ENCODE measurements at places on chromosomes 1 and 21. TPM values are rescaled to one million over a fixed set of nuclear protein-coding genes. Genes with fewer than 3 reads are reported as not detected.

DNA sequence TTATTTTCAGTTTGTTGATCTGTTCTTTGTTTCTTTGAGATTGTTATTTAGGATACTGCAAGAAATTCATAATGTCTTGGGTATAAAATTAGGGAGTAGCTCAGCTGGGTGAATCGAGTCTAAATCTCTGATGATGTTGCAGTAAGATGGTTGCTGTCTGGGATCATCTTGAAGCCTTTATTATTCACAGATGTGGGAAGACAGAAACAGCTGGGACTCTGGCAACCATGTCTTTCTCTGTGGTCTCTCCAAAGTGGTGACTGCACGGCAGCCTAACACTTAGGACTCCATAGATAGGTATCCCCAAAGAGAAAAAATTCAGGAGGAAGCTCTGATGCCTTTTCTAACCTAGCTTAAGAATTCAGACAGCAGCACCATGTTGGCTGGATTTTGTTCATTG lies 52.7 kb downstream of the RAP1A start:
- peaks cover 13% of the 10 kb centered on the region for H3K36me3 ChIP-seq
- H3K4me1 ChIP-seq = peaks cover 11% of the 10 kb centered on the region
- no peaks in the 10 kb centered on the region for H3K27me3 ChIP-seq
- no peak for DNase-seq

- H3K27ac ChIP-seq = no peak overlapping the region
- H3K4me3 ChIP-seq = no peak overlapping the region
- no peak for DNase-seq
- H3K27me3 ChIP-seq = no peaks in the 10 kb centered on the region
- peaks cover 3% of the 10 kb centered on the region for H3K4me1 ChIP-seq
Measured at GRCh38 chr1:99107680-99108079, 103.0 kb upstream of the PLPPR5 start.

Gene COL16A1
- total RNA-seq = not detected

GRCh38 chr1:156128308-156128653 lies 13.8 kb downstream of the LMNA start:
- H3K27ac ChIP-seq = no peak overlapping the region

GRCh38 chr1:187203257-187203656 lies 374.5 kb downstream of the PLA2G4A start:
- no peaks in the 10 kb centered on the region for H3K36me3 ChIP-seq
- H3K27me3 ChIP-seq = no peaks in the 10 kb centered on the region
- H3K4me1 ChIP-seq = no peaks in the 10 kb centered on the region
- DNase-seq = no peak
- H3K27ac ChIP-seq = no peak overlapping the region

Gene PLCH2
- 48.1 TPM for total RNA-seq

DNA sequence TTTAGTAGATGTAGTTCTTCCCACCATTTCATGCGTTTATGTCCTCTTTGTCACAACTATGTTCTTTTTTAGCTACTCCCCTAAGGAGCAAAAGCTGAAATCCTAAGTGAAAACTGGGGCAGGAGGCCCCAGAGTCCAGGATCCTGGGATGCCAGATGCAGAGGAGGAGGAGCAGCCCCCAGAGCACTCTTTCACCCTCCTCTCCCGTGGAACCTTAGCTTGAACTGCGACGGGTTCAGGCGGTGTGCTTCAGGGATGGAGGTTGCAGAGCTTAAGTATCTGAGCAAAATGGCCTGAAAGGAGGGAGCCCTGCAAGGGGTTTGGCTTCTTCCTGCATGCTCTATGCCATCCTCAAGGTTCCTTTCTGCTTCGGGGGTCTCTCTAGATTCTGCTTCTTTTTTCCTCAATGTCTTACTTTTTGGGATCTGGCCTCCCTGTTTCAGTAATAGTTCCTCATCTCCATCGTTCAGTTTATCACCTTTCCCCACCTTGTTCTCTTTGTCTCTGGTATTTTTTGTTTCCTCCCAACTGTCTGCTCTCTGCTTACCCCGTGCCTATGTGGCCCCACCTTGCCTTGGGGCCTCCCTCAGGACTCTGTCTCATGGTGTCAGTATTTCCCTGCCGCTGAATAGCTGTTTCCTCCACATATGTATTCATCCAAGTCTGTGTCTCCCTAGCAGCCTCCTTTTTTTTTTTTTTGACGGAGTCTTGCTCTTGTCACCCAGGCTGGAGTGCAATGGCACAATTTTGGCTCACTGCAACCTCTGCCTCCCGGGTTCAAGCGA lies 2.7 kb upstream of the NHLH1 start:
- DNase-seq = no peak
- H3K4me3 ChIP-seq = no peak overlapping the region
- H3K36me3 ChIP-seq = peaks cover 10% of the 10 kb centered on the region
- H3K27me3 ChIP-seq = no peaks in the 10 kb centered on the region

Gene ETV3L
- not detected for total RNA-seq

Gene TCEA3
- total RNA-seq = 33.1 TPM

Gene CRYAA
- not detected for total RNA-seq

GRCh38 chr1:206727981-206728696 lies 42.4 kb upstream of the IL19 start:
- H3K27me3 ChIP-seq = no peaks in the 10 kb centered on the region
- no peak for DNase-seq
- no peak overlapping the region for H3K27ac ChIP-seq
- H3K4me3 ChIP-seq = no peak overlapping the region
- peaks cover 47% of the 10 kb centered on the region for H3K36me3 ChIP-seq

- H3K4me1 ChIP-seq = no peaks in the 10 kb centered on the region
- H3K4me3 ChIP-seq = no peak overlapping the region
- H3K27me3 ChIP-seq = no peaks in the 10 kb centered on the region
- peaks cover 5% of the 10 kb centered on the region for H3K36me3 ChIP-seq
- DNase-seq = no peak
Measured at GRCh38 chr1:150127464-150127863, 22.3 kb upstream of the PLEKHO1 start.

Gene TEDDM1
- total RNA-seq = not detected

DNA sequence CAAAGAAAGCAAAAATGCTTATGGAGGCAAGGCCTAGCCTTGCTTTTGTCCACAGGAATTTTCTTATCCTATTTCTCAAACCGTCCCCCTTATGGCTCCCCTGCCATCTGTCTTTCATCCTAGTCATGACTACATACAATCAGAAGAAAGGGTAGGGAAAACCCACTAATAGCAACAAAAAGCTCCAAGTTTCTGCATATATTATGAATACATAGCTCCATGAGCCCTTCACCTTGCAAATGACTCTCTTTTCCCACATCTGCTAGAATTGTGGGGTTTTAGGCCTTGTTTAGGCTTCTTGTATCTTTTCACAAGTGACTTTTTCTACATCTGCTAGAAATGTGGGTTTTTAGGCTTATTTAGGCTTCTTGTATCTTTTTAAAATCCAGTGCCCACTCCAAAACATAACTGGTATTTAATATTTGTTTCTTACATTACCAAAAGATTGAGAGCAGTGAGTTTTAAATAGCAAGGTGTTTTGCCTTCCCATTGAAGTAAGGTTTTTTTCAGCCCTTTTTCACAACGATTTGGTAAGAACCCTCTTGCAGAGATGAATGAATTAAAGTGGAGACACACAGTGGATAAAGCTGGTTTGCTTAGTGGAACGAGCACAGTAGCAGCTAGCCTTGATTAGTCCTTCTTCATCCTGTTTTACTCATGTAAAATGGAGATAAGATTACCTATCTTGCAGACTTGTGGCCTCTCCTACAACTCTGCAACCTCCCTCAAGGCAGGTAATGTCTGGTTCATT lies 4.4 kb downstream of the GADD45A start:
- H3K36me3 ChIP-seq = peaks cover 3% of the 10 kb centered on the region
- DNase-seq = no peak
- H3K4me1 ChIP-seq = peaks cover 13% of the 10 kb centered on the region

- no peaks in the 10 kb centered on the region for H3K36me3 ChIP-seq
- no peak overlapping the region for H3K27ac ChIP-seq
- DNase-seq = no peak
Measured at GRCh38 chr1:245652660-245653427, 498.1 kb downstream of the KIF26B start.

DNA sequence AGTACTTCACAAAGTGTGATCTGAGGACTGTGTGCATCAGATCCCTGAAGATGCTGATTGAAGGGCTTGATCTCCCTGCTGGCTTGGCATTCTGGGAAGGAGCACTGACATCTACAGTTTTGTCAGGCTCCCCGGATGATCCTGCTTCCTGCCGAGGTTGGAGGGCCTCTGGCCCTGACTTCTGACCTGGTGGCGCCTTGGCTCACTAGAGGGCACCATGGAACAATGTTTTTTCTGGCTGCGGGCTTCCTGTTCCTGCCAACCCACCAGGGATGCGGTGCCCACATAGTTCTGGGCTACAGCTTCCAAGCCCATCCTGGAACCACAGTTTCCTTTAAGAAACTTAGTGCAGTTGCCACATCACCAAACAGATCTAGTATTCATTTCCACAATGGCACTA lies 38.8 kb upstream of the RASAL2 start:
- H3K27ac ChIP-seq = no peak overlapping the region
- no peak overlapping the region for H3K4me3 ChIP-seq
- no peaks in the 10 kb centered on the region for H3K4me1 ChIP-seq
- DNase-seq = no peak

DNA sequence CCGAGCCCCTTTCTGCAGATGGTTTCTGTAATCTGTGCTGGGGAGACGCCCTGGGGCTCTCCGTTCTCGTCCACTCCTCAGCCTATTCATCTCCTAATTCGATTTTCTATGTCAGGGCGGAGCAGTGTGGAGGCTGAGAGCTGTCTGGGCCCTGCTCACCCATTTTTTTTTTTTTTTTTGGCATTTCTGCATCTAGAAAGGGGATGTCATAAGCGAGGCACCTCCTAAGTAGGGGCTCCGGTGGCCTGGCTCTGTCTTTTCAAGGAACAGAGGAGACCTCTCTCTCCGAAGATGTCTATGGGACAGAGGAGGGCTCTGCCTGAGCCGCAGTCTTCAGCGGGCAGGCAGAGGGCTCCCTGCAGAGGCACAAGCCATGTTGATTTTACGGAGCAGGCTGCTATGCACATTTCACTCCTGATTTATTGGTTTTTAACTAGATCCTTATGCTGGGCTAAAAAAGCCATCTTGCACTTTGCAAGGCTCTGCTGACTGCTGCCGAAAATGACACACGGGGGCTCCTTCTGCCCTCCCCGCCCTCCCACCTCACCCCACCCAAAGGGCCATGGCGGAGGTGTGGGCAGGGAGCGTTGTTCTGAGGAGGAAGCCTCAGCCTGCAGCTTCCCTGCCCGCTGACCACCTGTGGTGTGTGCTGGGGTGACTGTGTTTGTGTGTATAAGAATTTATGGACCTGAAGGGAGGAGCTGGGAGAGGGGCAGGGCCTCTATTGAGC lies 71.0 kb downstream of the FOXD2 start:
- no peak for DNase-seq
- H3K36me3 ChIP-seq = no peaks in the 10 kb centered on the region
- H3K27me3 ChIP-seq = peaks cover 82% of the 10 kb centered on the region
- peaks cover 11% of the 10 kb centered on the region for H3K4me1 ChIP-seq
- H3K4me3 ChIP-seq = no peak overlapping the region

DNA sequence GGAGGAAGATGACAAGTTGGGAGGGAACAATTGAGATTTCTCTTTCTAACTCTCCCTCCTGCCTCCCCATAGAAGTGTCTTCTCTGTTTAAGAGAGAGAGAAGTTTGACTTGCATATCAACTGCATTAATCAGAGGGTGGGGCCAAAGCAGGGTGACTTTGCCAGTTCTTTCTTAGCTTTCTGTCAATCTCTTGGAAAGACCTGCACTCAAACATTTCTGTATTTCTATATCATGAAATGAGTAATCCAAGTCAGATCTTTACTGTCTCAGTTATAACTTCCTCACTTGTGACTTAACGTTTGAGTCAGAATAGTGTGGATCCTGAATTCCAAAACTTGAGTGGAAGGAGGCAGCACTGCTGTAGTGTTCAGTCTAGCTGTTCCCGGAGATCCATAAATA lies 180.8 kb upstream of the KCNK2 start:
- no peak for DNase-seq
- H3K27me3 ChIP-seq = no peaks in the 10 kb centered on the region
- H3K4me3 ChIP-seq = no peak overlapping the region
- H3K4me1 ChIP-seq = no peaks in the 10 kb centered on the region

- no peak overlapping the region for H3K27ac ChIP-seq
- no peak overlapping the region for H3K4me3 ChIP-seq
- no peaks in the 10 kb centered on the region for H3K36me3 ChIP-seq
- no peak for DNase-seq
- H3K27me3 ChIP-seq = no peaks in the 10 kb centered on the region
Measured at GRCh38 chr1:186429017-186429416, 31.9 kb downstream of the PDC start.

DNA sequence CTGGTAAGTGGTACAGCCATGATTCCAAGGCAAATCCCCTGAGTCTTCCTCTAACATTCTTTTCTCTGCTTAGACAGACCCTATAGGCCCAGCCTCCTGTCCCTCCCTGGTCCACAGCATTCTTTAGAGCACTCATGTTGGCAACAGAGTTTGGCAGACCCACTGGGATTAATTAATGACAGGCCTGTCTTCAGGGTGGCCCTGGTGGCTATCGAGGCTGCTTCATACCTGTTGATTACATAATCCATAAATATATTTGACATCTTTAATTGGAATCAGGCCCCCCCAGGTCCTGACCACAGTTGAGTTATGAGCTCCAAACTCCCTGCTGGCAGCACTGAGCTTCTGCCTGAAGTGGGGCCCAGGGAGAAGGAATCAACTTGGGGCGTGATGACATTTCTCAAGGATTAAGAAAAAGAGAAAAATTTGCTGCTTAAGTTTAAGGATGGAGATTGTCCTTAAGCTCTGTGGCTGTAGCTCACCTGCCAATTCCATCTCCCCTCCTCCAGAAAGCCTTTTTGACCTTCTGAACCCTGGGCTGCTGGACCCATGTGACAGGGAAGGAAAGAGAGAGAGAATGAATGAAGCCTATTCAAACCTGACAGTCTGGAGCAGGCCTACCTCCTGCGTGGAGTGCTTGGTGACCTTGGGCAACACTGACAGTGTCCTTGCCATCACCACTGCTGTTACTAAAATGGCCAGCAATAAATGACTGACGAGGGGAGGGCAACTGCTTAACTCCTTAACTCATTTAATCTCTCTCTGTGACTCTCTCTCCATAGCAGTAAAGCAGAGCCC lies 156.6 kb downstream of the TRABD2B start:
- no peak overlapping the region for H3K4me3 ChIP-seq
- no peak overlapping the region for H3K27ac ChIP-seq
- peaks cover 8% of the 10 kb centered on the region for H3K27me3 ChIP-seq
- H3K4me1 ChIP-seq = no peaks in the 10 kb centered on the region

DNA sequence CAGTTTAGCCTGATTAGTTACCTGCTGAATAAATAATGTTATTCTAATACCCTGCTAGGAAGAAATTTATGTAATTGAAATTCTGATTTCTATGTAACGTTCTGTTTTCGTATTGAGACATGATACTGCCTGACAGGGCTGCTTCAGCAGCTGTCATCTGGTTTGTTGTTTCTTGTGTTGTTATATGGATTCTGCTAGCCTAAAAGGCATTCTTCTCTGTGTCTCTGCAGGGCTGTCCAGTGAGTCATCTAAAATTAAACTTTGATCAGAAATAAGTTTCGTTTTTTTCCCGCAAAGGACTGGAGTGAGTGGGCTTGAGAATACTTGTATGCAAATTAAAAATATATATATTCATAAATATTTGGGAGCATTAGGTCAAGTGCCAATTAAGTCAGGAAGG lies 93.0 kb downstream of the DYRK1A start:
- peaks cover 53% of the 10 kb centered on the region for H3K4me1 ChIP-seq
- no peaks in the 10 kb centered on the region for H3K36me3 ChIP-seq
- H3K27ac ChIP-seq = no peak overlapping the region
- no peak overlapping the region for H3K4me3 ChIP-seq

Gene TMEM269
- 1.1 TPM for total RNA-seq
